ENCODE measurements at places on chromosomes 2 and 18.

DNA sequence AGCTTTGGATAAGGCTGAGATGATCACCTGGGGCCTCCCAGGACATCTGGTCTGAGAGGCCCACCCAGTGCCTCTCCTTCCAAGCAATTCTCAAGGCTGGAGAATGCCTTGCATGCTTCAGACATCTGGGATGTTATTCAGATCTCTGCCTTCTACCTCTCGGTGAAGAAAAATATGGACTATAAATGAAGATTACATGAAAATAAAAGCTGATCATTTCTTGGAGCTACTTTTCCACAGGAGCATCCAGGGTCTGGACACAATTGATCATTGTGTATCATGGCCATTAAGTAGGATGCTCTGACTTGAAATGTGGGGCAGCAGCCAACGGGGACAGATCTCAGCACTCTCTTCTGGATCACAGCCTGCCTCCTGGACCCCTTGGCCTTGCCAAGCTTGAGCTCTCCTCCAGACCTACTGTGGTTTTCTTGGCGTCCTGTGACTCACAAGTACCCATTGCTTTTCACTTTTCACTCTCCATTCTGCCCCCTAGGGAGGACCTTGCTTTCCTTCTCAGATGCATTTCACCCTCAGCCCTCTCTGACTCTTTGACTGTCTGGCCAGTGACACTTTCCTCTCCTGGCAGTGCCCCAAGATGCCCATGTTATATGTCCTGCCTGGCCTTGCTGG is 203.1 kb downstream of the INSIG2 start:
- DNase-seq: no peak

DNA sequence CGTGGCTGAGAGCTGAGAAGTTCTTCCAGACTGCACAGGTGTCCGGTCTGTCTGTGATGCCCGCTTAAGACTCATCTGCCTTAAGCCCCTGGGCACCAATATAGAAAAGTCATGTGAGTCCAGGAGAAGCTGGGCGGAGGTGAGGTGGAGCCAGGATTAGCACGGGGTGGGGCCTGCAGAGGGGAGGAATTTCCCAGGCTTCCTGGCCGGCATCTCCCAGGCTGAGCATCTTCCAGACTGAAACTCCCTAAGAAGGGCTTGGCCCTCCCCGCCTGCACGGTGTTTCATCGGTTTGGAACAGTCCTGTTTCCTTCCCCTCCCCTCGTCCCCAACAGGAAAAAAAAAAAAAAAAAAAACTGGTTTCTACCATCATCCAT is 270.3 kb downstream of the ATAD2B start:
- DNase-seq: no peak

GRCh38 chr2:172398440-172398839 is 28.9 kb upstream of the ITGA6 start:
- no peak for DNase-seq

DNA sequence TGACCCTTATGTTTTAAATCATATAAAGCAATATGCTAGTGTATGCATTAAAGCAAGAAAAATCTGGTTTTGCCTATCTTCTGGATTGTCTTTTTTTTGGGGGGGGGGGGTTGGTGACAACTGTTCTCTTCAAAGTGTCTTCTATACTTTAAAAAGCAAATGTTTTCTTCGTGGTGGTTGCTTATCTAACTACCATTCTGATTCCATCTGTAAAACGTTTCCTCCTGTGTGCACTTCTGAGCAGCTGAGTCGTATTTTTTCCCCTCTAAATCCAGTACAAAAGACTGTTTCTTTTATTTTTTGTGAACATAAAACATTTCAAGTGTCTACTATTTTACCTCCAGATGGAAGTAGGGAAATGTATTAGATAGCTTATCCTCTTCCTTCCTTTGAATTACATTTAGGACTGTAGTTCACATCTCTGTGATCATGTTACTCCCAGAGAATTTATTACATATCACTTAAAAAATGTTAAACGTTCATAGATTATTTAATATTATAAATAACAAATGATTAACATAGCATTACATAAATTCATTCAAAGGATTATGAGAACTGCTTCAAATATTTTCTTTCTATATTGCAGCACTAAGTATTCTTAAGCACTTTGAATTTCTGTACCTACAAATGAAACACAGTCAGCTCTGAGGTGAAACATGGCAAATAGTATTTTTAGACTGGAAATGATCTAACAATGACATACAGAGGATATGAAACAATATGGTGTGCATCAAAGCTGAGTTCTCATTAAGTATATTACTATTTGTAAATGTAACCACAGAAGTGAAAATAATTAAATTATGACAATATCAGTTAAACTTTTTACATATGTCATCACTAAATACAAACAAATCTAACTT is 56.4 kb downstream of the SCN3A start:
- no peak for DNase-seq

DNA sequence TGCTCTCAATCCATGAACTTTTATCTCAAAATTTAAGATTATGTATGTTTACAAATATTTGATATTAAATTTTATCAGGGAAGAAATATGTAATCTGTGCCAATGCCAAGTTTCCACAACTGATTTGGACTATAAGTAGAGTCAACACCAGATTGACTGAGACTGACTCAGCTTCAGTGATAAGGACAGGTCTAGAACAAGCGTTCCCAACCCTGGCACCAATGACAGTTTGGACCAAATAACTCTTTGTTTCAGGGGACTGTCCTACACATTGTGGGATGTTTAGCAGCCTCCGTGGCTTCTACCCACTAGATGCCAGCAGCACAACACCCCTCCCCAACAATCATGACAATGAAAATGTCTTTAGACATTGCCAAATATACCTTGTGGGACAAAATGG is 165.3 kb downstream of the THADA start:
- no peak for DNase-seq

DNA sequence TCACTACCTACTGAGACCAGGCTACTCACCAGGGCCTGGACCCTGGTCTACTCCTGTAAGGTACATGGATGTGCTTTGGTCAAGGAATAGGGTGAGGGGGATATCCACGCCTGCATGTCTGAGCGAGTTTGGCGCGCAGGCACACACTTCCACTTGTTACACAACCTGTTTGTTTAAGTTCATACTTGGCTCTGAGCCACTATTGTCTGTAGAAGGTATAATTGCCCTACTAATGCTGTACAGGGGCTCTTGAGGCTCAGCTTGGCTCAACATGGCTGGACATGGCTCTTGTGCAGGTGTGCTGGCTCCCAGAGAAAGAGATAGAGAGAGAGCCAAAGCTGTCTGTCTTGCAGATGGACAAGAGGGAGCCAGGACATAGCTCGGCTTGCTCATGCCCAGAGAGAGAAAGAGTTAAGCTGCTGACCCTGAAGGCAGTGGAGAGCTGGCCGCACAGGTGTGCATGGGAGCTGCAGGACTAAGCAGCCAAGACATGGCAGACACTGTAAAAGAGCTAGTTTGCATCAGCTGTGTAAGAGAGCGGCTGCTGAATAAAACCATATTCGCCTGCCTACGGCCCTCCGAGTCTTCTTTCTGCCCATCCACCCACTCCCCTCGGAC is 35.2 kb downstream of the NPPC start:
- DNase-seq: no peak

- no peak for DNase-seq
Observed at GRCh38 chr2:23600346-23600745, 215.4 kb downstream of the KLHL29 start.

DNA sequence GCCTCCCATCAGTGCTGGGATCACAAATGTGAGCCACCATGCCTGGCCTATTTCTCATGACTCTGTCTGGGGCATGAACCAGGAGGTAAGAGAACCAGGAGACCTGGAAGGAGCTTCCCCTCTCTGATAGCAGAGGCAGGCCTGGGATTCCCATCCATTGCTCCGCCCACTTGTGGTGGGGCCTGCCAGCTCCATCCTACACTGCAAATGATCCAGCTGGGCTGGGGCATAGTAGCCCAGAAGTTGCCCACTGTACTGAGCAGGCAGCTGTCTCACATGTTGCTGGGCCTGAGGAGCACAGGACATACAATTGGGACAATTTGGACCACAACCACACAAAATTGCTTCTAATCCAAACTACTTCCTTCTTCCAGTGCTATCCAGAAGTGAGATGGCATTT is 91.0 kb downstream of the MARCHF4 start:
- DNase-seq: no peak

Measured in cortex of kidney (tissue), 1 donor.